ENCODE measurements at places on chromosomes 5 and 9.

DNA sequence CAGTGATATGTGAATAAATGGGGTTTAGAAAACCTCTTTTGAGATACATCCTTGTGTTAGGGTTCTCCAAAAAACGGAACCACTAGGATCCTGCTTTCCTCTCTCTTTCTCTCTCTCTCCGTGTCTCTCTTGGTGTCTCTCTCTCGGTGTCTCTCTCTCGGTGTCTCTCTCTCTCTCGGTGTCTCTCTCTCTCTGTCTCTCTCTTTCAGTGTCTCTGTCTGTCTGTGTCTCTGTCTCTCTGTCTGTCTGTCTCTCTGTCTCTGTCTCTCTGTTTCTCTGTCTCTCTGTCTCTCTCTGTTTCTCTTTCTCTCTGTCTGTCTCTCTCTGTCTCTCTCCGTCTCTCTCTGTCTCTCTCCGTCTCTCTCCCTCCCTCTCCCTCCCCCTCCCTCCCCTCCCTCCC is 7.8 kb upstream of the TEX48 start:
- no peak for DNase-seq

DNA sequence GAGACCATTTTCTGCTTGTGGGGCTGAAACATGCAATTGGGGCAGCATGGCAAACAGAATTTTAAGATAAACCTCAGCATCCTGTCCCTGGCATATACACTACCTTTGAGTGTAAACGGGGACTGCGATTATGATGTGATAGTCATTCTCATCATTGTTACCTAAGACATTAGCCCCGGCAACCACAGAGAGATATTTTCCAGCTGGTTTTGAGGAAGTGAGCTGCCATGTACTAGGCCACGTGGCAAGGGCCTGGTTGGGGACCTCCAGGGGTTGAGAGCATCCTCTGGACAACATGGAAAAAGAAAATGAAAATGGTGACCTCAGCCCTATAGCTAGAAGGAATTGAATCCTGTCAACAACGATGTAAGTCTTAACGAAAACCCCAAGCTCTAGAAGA is 623.6 kb upstream of the CDH18 start:
- DNase-seq, result no peak

DNA sequence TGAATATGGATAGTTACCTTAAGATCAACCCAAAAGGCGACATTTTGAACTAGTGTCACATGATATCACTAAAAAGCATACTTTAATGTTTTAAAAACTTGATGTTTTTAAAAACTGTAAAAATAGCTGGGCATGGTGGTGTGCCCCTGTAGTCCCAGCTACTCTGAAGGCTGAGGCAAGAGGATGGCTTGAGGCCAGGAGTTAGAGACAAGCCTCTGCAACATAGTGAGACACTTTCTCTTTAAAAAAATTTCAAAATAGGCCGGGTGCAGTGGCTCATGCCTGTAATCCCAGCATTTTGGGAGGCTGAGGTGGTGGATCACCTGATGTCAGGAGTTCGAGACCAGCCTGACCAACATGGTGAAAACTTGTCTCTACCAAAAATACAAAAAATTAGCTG is 129.5 kb downstream of the NPR3 start:
- no peak for DNase-seq

DNA sequence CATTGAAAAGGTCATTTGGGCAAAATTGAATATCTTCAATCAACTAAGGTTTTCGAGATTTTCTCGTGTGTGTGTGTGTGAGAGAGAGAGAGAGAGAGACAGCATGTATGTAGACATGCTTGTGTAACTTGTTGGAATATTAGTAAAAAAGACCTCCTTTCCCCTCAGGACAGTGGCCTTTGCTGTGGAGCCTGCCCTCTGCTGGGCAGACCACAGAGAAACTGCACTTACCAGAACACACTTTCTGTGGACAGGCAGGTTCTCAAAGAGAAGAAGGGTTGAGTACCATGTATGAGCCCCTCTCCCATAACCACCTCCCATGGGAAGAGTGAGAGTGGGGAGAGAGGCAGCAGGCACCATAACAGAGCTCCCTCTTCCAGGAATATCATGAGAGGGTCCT is 45.6 kb downstream of the CFAP90 start:
- no peak for DNase-seq

DNA sequence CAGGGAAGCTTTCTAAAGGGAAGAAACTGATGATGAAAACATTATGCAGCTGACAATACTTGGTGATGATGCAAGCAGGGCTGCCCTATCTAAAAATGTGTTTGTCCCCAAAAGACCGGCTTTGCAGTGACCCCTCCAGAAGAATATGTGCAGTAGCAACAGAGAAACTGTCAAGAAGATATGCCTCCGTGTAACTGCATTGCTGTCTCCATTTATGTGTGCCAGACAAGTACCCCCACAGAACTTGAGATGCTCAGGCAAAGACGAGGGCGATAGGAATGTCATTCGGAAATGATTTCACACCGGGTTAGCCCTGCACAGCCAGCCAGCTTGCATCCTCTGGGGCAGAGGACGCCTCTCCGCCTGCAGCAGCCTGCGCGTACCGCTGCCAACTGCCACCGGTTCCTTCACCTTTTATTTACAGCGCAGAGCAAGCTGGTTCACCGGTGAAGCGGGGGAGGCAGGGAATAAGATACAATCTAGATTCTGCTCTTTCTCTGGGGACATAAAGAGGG is 2.0 kb downstream of the GABBR2 start:
- DNase-seq, result no peak

DNA sequence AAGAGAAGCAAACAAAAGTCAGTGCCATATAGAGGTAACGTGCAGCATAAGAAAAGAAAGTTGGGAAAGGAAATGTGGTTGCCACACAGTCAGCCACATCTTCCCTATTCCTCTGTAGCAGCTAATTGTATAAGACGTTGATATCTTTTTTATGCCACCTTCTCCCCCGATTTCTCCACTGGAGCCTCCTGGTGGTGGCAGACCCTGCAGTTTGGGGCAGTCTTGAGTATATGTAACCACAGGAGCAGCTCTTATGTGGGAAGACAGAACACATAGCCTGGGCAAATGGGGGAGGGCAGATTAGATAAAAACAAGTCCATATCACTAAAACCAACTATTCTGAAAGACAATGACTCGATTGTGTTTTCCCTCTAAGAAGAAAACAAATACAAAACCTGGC is 99.7 kb downstream of the PLCXD3 start:
- DNase-seq, result no peak

- DNase-seq, result no peak
These were observed 82.1 kb downstream of the CCDC192 start for GRCh38 chr5:127785098-127785927.

- DNase-seq, result no peak
These were observed 390.1 kb downstream of the CCDC171 start for GRCh38 chr9:15942831-15943424.

DNA sequence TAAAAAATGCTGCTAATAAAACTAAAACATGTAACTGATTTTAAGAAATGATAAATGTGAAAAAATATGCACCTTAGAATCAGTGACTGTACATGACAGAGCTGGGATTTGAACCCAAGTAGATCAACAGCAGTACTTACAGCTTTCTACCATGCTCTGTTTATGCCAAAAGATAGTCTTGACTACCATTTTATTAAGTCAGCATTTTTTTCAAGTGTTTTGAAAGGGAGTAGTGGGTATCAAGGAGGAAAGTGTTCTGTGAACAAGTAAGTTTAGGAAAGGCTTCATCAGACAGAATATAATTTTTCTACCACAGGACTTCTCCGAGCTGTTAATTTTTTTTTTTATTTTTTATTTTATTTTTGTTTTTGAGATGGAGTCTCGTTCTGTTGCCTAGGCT is 180.4 kb upstream of the GLRA1 start:
- no peak for DNase-seq

DNA sequence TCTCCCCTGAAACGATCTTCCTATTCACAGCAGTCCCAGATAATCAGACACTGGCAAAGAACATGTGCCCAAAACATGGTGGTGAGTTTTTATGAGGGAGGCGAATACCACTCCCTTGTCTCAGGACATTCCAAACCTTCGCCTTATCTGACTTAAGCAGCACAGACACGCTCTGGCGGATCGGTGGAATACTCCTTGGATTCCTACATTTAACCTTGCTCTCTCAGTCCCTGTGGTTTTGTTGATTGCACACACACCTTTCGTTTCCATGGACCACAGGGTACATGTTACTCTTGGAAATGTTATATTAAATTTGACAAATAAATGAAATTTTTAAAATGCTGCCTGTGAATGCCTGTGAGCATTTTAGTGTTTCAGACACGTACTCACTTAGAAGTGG is 87.8 kb upstream of the CPEB4 start:
- no peak for DNase-seq

- DNase-seq, result no peak
These were observed 259.1 kb downstream of the MLLT3 start for GRCh38 chr9:20363233-20363632.

GRCh38 chr5:129431406-129431805 is 28.7 kb upstream of the ADAMTS19 start:
- no peak for DNase-seq

GRCh38 chr9:71863631-71864030 is 47.4 kb downstream of the ABHD17B start:
- no peak for DNase-seq

GRCh38 chr5:134964359-134965270 is 3.1 kb upstream of the CATSPER3 start:
- no peak for DNase-seq

DNA sequence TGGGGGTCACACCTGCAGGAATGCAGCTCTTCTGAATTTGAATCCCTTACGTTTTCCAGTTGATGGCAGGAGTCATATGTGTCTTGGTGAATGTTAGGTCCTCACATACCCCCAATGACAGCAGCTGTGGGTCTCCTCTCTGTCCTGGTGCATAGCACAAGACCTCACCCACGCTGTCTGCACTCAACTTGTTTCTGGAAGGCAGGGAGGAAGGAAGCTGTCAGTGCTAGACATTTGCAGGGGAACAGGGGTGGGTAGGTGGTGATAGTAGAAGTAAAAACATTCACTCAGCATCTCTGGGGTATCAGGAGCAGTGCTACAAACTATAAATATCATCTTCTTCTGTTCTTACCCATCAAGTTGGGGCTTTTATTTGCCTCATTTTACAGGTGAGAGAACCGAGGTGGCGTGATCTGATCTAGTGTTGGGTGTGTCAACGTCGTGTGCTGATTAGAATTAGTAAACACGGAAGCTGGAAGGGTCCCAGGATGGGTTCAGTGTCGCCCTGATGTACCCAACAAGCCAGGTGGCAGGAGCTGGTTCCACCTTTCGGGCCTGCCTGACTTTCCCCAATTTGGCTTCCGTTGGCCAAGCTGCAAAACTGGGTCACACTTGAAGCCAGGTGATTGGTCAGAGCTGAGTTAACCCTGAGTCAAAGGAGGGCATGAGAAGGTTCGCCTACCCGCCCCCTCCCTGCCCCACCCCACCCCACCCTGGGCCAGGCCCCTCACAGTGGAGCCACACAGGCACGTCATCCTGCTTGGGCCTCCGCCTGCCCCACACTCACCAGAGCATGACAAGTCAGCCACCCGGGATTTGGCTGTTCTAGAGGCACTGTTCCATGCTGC is 15.8 kb downstream of the ERGIC1 start:
- peak; percentile 12 for DNase-seq

DNA sequence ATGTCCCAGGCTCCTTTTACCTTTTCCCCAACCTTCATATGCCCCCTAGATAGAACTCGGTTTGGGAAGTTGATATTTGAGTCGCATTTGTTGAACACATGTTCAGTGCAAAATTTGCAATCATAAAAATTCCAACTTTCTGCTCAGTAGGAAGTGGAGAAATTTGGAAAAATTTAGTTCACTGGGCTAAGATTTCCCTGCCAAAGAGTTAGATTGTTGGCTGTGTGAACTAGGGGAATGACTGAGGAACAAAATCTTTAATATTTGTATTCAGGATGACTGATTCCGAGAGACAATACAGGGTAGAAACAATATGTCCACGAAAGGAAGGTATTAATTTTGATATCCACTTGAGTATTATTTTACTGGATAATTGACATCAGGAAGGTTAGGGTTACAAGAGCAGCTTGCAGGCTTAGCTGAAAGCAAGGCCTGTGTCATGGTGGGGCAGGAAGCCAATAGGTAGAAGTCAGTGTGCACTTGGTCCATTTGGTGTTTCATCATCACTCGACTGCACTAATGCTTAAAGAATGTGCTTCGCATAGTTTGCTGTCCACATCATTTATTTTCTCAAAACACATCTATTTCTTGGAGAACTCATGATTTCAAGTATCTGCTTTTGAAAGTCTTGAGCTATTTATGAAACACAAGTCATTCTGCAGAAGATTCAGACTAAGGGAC is 59.4 kb upstream of the GNA14 start:
- no peak for DNase-seq

- no peak for DNase-seq
These were observed 264.9 kb upstream of the TNC start for GRCh38 chr9:115382865-115383264.

All from left hindlimb (tissue), 1 donor.